ENCODE measurements at places on chromosomes 11 and 22.

- no peak for DNase-seq
These were observed 3.2 kb downstream of the TMEM151A start for GRCh38 chr11:66294626-66295620.

GRCh38 chr22:49599691-49600455 is 227.8 kb downstream of the BRD1 start:
- no peak for DNase-seq

DNA sequence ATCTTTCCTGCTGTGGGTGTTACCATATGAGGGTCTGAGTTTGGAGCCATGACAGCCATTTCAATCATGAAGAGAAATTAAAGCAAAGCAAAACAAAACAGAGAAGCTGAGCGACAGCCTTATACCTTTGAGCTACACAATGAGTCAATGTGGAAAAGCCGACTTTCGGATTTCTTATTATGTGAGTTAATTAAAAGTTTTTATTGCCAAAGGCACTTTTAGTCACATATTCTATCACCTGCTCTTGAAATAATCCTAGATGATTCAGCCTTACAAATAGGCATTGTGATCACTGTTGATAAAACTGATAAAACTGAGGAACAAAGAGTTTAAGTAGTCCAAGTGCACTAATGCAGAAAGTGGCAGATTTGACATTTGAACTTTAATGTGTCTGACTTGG is 381.9 kb upstream of the TENM4 start:
- DNase-seq = no peak

GRCh38 chr11:61362542-61362875 is 335 bp downstream of the TMEM138 start:
- DNase-seq = no peak

DNA sequence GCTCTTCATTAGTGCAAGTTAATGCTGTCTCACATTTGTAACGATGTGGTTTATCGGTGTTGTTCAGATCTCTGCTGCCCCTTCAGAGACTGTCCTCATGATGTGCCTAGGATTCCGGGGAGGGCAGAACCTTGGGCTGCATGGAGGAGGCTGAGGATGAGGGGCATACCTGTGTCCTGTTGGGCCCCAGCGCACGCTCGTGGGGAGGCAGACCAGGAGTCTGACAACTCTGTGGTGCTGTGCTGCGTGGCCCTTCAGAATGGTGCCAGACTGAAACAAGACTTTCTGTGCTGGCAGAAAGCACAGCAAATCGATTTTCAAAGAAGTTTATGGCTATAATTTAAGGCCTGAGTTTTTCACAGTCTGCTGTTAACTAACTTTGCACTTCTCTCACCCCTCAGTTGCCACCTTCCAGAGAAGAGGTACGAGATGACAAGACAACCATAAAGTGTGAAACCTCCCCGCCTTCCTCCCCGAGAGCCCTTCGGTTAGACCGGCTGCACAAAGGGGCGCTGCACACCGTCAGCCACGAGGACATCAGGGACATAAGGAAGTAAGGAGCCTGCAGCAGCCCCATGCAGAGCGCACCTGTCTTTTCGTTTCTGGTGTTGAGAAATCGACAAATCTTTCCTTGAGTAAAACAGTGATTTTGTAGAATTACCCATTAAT is 44.3 kb upstream of the CTTN start:
- no peak for DNase-seq
